ENCODE measurements at places on chromosomes 1 and 21.

DNA sequence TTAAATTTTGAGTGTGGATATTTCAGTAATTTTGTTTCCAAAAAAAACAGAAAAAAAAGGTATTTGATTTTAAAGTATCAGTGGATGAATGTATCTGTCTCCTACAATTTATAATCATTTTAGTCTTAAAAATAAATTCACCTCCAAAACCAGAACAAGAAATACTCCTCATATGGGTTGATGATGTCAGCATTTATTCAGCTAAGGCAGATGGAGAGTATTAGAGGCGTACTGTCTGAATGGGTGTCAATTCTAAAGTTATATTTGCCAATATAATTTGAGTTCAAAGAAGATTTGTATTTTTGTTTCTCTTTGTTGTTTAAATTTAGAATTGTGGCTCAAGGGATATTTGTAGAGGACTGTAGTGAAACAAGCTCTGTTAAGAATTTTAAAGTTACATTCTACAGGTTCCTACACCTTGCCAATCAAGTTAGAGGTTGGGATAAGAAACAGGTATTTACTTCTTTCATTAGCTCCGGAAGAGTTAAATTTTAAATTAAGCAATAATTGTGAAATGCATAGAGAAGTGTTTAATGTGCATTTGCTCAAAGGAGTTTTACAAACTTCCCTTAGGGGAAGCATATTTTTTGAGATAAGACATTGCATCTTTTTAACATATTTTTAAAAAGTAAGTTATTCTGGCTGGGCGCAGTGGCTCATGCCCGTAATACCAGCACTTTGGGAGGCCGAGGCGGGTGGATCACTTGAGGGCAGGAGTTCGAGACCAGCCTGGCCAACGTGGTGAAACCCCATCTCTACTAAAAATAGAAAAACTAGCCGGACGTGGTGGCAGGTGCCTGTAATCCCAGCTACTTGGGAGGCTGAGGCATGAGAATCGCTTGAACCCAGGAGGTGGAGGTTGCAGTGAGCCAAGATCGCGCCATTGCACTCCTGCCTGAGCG, 1.2 kb downstream of the PLA2G4A start:
- DNase-seq: no peak

- no peak for DNase-seq
These were observed 100.4 kb upstream of the USH2A start for GRCh38 chr1:216523449-216524190.

DNA sequence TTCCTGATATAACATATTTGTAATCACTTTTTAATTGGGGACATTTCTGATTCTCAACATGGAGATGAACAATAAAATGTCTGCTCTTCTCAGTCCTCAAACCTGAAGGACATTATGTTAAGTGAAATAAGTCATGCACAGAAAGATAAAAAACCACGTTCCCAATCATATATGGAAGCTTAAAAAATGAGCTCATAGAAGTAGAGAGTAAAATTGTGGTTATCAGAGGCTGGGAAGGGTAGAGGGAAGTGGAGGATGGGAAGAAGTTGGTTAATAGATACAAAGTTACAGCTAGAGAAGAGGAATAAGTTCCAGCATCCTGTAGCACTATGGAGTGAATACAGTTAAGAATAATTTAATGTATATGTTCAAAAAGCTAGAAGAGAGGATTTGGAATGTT, 1.5 kb upstream of the CD48 start:
- no peak for DNase-seq

DNA sequence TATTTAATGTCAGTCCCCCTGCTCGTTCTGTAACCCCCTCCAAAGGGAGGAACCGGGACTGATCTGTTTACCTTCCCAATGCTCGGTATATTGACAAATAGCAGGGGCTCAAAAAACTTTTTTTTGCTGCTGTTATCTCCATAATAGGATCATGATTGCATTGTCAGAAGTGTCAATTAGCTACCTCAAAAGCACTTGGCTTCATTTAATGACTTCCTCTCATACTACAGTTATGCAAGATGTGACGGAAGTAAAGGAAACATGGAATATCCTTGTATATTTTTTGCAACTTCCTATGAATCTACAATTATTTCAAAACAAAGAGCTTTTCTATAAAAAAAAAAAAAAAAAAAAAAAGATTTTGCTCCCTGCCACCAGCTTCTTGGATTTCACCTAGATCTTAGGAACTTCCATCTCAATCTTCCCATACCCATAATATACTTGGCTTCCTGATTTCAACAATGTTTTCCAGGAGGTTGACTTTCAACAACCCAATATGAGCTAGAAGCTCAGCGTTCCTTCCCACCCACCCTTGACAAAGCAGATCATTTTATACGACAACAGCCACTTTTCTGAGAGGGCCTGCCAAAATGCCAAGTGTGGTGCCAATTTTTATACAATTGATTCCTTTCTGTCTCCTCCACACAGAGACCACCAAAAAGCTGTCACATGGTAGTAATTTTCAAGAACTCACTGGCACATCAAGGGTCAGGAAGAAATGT, 71.7 kb downstream of the SETD4 start:
- no peak for DNase-seq

GRCh38 chr1:44585315-44585920, 88.9 kb downstream of the TMEM53 start:
- no peak for DNase-seq

GRCh38 chr1:236774926-236775325, 20.2 kb upstream of the MTR start:
- DNase-seq: no peak

DNA sequence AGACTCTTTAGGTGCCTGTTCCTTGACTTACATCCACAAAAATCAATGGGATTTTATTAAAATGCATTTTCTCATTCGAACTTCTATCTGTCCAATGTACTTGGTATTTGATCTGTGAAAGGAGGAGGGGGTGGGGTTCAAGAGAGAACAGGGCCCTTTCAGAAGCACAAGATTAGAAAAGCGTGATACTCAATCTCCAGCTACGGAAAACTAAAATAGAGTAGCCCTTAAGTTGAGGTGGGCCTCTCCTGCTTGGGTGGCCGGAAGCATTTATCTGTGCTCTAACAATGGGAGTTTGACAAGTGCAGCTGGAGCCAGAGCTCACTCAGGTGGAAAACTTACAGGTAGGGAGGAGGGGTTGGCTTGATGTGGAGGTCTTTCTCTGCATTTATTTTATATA, 462 bp upstream of the RXRG start:
- DNase-seq: no peak

DNA sequence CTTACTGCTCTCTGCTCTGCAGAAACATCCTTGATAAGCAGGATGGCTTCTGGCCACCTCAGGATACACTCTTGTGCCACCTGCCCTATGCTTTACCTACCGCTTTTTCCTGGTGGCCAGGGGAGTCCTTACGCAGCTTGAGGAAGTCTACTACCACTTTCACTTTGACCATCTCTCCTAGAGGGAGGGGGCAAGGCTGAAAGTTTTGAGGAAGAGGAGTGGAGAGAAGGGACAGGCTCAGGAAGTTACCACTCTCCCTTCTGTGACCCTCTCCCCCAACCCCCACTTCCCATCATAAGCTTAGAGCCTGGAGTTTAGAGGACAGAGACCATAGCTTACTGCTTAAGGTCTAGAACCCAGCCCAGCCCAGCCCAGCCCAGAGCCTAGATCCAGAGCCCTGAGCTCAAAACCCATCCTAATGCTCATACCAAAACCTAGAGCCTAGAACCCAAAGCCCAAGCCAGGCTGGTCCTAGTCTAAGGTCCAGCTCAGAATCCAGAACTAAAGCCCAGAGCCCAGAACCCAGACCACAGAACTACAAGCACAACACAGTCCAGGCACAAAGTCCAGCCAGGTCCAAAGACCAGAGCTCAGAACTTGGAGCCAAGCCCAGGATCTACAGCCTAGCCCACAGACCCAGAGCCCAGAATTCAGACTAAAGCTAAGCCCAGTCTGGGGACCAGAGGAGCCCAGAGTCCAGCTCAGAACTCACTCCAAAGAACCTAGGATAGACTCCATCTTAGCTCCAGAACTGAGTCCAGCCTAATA, 18.0 kb upstream of the MFSD2A start:
- DNase-seq: no peak

DNA sequence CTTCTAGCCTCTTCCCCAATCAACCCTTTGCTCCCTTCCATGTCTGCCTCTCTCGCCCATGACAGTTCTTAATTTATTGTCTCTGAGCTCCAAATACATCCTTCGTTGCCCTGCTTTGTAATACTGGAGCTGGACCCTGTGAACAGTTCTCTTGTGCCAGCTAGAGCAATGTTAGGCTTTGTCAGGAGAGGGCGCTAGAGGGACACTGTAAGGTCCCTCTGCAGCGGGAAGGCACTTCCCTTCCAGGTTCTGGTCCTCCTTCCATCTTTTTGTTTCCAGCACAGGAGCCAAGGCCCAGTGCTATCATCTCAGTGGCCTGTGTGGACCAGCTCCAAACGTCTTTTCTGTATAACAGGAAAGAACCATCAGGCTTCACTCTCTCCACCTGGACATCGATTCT, 95.9 kb downstream of the PTPRU start:
- DNase-seq: peak; percentile 5

DNA sequence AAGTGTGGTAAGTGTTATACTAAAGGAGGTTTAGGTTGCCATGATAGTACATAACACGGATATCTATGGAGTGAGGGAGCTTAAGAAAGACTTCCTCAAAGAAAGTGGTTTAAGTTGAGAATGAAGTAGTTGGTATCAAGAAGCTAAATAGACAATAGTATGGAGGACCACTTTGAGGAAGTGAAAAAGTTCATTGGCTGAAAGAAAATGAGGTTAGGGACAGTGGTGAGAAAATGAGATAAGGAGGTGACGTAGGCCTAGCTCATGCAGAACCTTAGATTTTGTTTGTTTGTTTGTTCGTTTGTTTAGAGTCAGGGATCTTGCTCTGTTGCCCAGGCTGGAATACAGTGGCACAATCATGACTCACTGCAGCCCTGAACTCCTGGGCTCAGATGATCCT, 72.2 kb upstream of the PPIH start:
- DNase-seq: no peak

- no peak for DNase-seq
These were observed 86.6 kb downstream of the PRDM2 start for GRCh38 chr1:13786541-13786940.

GRCh38 chr1:95116580-95117206, 462 bp upstream of the TLCD4 start:
- DNase-seq: peak; percentile 27

GRCh38 chr1:226575739-226576378, 27.3 kb downstream of the STUM start:
- no peak for DNase-seq

- DNase-seq: no peak
These were observed 39.1 kb upstream of the LRRC3 start for GRCh38 chr21:44416193-44416592.

- DNase-seq: no peak
These were observed 4.9 kb downstream of the MOB3C start for GRCh38 chr1:46611691-46612221.

GRCh38 chr1:22609291-22609690, 27.1 kb upstream of the C1QA start:
- DNase-seq: no peak

DNA sequence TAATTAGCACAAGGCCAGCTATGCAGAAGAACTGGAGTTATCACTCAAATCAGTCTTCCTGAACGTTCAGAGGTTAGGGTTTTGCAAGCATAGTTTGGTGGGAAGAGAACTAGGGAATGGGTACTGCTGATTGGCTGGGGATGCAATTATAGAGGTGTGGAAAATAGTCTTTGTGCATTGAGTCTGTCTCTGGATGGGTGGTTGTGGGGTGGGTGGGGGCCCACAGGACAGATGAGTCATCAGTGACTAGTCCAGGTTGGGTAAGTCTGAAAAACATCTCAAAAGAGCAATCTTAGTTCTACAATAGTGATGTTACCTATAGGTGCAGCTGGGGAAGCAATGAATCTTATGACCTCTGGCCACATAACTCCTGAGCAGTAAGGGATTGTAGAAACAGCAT, 89.7 kb upstream of the HMCN1 start:
- DNase-seq: no peak

GRCh38 chr1:30371888-30372791, 351.2 kb downstream of the MATN1 start:
- DNase-seq: no peak

DNA sequence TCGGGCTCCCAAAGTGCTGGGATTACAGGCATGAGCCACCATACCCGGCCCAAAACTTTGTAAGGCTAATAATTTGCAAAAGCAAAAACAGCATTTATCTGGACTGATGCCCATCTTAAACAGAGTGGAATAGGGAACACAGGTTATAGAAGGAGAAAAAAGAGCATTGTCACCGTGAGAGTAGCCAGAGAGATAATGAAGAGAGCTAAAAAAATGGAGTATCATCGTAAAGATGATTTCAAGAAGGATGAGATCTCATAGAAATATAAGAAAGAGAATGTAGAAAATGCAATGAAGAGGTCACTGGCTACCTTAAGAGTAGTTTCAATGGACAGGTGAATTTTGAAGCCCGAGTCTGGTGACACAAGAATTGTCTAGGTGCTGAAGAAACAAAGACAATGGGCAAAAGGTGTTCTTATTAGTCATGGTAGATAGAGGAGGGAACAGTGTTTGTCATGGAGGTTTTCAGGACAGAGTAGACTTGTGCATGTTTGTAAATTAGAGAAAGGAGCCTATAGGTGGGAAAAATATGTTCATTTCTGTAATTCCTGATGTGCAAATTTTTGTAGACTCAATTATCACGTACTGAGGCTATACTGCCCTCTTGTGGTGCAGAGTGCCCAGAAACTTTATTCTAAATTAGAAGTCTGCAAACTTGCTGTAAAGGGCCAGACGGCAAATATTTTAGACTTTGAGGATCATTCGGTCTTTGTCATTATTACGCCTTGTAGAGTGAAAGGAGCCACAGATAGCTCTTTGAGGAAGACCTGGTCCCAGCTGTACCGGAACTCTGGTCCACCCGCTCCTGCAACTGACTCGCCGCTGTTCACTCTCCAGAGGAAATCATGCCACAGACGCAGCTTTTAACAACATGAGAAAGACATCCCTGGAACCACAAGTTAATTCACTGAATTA, 8.1 kb upstream of the TMEM183A start:
- DNase-seq: peak; percentile 55

DNA sequence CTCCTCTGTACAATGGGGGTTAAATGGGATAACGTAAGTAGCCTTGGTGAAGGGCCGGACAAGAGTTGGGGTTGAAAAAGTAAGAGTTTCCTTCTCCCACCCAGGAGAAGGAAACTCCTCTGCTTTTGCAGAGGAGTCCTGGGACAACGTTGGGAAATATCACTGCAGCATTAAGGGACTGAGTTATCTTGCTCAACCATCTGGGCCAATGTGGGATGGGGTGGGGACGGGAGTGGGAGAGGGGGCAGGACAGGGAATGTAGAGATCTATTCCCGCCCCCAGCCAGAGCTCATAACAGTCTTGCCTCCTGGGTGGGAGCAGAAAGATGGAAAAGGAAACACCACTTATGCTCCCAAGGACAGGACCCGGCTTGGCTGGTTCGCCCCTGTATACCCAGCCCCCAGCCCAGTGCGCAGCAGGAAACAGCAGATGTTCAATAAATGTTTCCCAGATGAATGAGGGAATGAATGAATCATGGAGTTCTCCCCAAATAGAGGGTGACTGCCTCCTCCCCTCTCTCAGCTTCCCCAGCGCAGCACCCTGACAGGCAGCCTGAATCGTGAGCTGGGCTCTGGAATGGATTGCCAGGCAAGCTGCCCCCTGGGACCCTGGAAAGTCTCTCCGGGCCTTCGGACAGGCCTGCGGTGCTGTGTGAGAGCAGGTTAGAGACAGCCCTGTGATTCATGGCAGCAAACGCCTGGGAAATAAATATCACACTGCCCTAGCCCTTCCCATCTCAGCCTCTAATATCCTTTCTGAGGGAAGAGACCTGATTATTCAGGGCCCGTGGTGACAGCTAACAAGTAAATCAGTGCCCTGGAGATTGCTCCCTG, 24.8 kb downstream of the FBXO2 start:
- no peak for DNase-seq

Data from CD4-positive, alpha-beta T cell (primary cell).